ENCODE measurements at places on chromosomes 1 and 21. TPM values are rescaled to one million over a fixed set of nuclear protein-coding genes. Genes with fewer than 3 reads are reported as not detected.

DNA sequence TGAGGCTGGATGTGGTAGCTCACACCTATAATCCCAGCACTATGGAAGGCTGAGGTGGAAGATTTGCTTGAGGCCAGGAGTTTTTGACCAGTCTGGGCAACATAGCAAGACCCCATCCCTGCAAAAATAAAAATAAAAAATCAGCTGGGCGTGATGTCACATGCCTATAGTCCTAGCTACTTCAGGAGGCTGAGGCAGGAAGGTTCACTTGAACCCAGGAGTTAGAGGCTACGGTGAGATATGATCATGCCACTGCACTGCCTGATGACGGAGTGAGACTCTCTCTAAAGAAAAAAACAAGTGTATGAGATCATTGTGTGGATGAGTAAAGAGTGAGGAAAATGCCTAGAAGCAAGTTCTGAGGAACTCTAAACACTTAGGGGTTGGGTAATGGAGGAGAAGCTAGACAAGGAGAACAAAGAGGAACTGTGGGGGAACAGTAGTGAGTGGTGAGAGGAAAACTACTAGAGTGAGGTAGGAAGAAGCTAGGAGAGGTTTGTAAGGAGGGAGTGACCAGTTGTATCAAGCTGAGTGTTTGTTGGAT, 17.0 kb downstream of the CLIC4 start:
- DNase-seq, result no peak

DNA sequence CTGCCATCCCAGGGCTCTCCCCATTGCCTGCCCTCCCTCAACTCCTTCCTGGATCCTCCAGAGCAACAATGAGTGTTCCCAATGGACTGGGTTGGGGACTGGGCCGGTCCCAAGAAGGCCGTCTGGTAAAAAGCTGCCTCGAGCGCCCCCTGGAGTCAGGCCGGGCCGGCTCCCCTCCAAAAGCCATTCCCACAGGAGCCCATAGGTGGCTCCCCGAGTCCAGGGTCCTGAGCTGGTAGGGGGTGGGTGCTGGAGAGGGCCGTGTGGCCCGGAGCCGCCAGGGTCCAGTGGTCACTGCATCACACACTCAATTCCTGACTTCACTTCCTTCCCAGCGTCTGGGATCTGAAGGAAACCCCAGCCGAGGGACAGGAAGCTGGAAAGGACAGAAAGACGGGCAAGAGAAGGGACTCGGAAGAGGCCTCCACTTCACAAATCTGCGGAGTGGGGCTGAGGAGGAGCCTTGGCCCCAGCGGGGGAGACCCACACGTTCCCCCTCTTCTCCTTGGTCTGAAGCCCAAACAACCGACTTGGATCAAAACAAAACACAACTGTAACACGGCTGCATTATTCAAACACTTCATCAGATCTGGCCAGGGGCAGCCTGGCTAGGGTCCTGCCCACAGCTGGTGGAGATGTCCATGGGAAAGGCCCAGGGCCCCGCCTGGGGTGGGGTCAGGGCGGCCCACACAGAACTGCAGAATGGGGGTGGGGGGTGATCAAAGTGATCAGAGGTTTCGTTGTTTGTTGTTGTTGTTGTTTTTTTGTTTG, 10.9 kb upstream of the ALDH4A1 start:
- peak; percentile 85 for DNase-seq

The PGLYRP4 gene
- not detected for total RNA-seq

- peak; percentile 30 for DNase-seq
These were observed 987 bp upstream of the CDCP2 start for GRCh38 chr1:54153535-54154439.

The VHLL gene
- total RNA-seq, result 0.20 TPM

GRCh38 chr1:31374511-31375196, 1.8 kb upstream of the FABP3 start:
- DNase-seq, result no peak

DNA sequence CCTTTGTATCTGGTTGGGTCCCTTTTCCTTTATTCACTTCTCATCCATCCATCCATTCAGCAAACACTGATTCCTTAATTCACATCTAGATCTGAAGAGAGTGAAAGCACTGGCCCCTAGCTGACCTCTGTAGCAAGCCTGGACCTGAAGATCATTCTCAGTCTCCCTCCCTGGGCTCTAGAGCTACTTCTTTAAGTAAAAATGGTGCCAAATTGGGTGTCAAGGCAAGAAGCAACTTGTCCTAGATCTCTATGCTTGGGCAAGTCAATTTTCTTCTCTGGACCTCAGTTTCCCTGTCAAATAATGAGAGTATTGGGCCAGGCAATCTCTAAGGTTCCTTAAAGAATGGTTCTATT, 36.1 kb downstream of the PLXNA2 start:
- DNase-seq, result no peak

The OR2T11 gene
- not detected for total RNA-seq

- no peak for DNase-seq
These were observed 97.7 kb upstream of the BACE2 start for GRCh38 chr21:41070284-41070683.

The ETNK2 gene
- 6.9 TPM for total RNA-seq

DNA sequence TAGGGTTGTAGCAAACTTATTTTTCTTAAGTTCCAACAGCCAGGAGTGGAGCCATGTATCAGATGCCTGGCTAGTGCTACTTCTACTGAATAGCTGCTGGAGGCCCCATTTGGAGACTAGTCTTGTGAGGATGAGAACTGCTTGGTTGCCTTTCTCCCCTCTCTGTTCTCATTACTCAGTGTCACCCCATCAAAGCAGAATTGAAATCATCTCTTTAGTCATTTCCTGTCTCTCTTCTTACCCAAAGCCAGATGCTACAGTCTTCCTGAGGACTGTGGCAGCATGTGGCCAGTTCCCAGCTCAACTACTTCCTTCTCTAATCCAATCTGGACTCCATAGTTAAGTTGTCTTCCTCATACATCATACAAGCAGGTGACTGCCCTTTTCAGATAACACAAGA, 197.5 kb downstream of the BRINP2 start:
- DNase-seq, result no peak

The MNDA gene
- total RNA-seq, result not detected

The GIPC2 gene
- total RNA-seq, result 32.3 TPM

The NHLH2 gene
- not detected for total RNA-seq

The FNDC7 gene
- total RNA-seq, result not detected

The ST6GALNAC5 gene
- total RNA-seq, result not detected

The CLCA1 gene
- total RNA-seq, result not detected

The GRHL3 gene
- not detected for total RNA-seq

The LRRN2 gene
- total RNA-seq, result 0.60 TPM

- peak; percentile 45 for DNase-seq
These were observed 132.9 kb upstream of the WNT4 start for GRCh38 chr1:22275626-22276395.

DNA sequence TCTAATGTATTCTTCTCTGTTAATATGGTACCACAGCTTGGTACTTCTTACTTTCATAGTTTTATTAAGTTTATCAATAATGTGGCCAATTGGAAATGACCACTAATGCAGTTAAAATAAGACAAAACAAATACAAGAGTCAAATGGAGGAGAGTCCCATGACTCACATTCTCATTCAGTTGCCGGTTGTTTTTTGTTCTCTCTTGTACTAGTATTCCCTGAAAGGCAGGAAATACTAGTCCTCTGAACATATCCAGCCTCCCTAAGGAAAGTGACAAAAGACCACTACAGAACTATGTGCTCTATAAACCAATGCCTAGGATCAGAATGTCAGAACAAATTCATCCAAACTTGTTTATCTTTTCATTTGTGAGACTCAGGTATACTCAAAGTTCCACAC, 165.2 kb upstream of the SAMSN1 start:
- peak; percentile 7 for DNase-seq

DNA sequence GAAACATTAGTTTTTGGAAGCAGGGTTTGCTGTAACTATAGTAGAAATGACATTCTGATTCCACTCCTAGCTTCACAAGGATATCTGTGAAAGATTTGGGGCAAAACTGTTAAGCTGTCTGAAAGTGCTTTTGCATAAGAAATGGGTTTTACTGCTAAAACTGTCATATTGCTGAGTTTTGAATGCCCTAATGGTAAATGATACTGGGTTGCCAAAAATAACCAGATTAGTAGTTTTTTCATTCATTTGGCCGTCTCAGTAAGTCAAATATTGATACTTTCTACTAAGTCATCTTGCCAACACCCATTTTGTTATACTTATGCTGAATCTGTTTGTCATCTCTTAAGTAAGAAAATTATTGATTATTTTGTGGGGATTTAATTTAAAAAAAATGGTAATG, 399 bp upstream of the PTPRC start:
- no peak for DNase-seq

The OR2M3 gene
- not detected for total RNA-seq

DNA sequence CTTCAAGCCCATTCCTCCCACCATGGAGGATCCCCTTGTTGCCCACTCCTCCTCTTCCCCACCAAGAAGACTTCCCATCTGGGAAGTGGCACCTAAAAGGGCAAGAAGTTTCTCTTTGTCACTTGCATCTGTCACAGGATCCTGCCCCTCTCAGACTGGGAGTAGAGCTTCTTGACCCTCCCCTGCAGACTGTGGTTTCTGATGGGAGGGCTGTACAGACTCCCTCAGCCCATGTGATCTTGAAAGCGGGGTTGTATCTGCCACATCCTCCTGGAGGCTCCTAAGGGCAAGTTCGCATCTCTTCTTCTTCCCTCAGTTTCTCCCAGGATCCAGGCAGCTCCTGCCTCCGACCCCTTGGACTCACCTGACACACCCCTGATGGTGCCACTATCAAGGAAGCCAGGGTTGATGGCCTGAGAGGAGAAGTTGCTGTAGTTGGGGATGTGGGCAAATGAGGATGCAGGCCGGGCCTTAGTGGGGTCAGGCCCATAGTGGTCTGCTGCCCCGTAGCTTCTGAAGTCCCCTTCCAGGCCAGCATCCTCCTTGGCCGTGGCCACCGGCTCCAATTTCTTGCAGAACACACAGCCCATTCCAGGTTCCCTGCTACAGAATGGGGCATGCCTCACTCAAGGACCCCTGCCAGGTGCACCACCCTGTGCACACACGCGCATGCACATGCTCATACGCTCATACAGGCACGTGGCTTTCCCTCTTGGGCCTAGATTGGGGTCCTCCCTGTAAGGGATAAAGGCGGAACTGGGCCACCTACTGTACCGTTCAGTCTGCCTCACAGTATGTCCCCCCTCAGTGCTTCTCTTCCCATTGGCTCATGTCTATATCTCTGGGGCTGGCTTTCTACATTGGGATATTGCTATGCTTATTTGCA, 11.4 kb downstream of the FGR start:
- DNase-seq, result no peak

- no peak for DNase-seq
These were observed 46.2 kb downstream of the USP25 start for GRCh38 chr21:15775981-15776380.

- DNase-seq, result no peak
These were observed 138.4 kb downstream of the NOS1AP start for GRCh38 chr1:162207862-162208261.

DNA sequence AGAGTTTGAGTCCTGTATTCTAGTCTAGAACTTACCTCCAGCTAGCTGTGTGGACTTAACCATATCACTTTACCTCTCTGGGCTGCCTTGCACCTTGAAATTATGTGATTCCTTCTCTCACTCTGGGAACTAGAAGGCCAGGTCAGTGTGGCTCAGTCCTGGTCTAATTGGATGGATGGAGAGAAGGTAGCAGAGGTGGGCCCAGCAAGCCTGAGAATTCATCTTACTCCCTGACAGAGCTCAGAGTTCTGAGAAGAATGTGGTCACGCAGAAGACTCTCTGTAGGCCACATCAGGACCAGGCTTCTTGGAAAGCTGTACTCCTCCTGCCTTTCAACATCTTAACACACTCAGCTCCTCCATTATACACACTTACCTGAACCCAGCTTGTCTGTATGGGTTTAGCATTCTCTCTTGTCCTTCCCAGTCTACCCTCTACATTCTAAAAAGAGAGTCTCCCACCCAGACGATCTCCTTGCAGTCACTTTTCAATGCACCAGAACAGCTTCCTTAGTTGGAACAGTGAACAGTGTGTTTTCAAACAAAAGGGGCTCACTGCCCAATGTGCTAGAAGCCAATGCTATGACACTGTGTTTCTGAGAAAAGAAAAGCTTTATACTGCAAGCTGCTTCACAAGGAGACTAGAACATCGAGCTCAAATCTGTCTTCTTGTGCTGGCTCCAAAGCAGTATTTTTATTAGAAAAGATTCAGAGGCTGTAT, 60.5 kb downstream of the CAPN9 start:
- DNase-seq, result no peak

DNA sequence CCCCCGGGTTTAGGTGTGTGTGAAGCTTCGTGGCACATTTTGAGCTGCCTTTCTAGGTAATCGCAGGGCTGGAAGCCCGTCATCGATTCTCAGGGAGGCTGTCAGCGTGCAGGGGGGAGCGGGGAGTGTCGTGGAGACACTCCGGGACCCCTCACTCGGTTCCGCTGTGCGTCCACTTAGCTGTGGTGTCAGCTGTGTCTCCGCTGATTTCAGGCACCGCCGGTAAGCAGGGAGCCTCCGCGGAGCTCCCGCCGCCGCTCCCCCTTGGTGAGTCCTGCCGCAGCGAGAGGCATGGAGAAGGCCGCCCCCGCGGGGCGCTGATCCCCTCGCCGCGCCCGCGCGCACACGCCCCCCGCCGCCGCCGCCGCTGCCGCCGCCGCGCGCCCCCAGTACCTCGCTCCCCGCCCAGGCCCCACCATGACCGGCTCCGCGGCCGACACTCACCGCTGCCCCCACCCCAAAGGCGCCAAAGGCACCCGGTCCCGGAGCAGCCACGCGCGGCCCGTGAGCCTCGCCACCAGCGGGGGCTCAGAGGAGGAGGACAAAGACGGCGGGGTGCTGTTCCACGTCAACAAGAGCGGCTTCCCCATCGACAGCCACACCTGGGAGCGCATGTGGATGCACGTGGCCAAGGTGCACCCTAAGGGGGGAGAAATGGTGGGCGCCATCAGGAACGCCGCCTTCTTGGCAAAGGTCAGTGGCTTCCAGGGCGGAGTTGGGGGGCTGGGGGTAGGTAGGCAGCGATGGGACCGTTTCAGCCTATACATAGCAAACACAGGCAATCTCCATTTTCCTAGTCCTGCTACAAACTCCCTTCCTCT, 995 bp downstream of the VASH2 start:
- no peak for DNase-seq

- peak; percentile 82 for DNase-seq
These were observed 20.5 kb downstream of the SZRD1 start for GRCh38 chr1:16387201-16388188.

GRCh38 chr1:53688381-53689102, 50.4 kb downstream of the GLIS1 start:
- DNase-seq, result no peak

- no peak for DNase-seq
These were observed 14.7 kb downstream of the TMCO1 start for GRCh38 chr1:165753934-165754333.

Data from lung microvascular endothelial cell (primary cell).